NCI-H2107 (cell line): ENCODE measurements at places on chromosomes 7 and 10.

GRCh38 chr10:72029414-72029813, 58.9 kb downstream of the SPOCK2 start:
- DNase-seq: no peak

DNA sequence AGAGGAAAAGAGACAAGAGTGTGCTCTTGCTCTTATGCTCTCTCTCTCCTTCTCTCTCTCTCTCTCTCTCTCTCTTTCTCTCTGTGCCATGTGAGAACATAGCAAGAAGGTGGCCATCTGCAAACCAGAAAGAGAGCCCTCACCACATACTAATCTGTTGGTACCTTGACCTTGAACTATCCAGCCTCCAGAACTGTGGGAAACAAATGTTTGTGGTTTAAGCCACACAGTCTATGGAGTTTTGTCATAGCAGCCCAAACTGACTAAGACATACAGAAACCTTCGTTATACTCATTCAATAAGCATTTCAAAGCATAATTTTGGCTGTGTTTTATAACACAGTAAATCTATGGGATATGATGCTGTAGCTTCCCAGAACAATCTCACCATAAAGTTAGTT, 56.4 kb upstream of the PLPP4 start:
- no peak for DNase-seq

DNA sequence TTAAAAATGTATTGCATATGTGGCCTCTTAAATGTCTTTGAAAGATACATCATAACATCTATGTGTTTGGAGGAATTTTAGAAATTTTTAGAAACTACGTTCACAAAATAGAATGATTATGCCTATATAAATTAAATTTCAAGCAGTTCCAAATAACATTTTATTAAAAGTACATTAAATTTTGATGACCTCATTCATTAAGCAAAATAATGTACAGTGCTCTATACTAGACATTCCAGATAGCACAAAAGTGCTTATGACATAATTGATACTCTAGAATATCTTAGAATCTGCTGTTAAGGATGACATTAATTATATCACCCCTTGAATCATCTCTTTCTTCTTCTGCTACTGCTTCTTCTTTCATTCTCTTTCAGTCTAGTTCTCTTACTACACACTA, 528.9 kb downstream of the GFRA1 start:
- DNase-seq: no peak

GRCh38 chr7:19368491-19368925, 223.3 kb upstream of the FERD3L start:
- no peak for DNase-seq

- DNase-seq: no peak
Measured at GRCh38 chr10:122849900-122850605, 4.4 kb upstream of the CUZD1 start.
